ENCODE measurements at places on chromosomes 6 and 20. TPM values are rescaled to one million over a fixed set of nuclear protein-coding genes. Genes with fewer than 3 reads are reported as not detected.

The CFB gene
- 1.4 TPM for total RNA-seq

The SYNDIG1 gene
- total RNA-seq, result 5.0 TPM

The GMPR gene
- 2.4 TPM for total RNA-seq

DNA sequence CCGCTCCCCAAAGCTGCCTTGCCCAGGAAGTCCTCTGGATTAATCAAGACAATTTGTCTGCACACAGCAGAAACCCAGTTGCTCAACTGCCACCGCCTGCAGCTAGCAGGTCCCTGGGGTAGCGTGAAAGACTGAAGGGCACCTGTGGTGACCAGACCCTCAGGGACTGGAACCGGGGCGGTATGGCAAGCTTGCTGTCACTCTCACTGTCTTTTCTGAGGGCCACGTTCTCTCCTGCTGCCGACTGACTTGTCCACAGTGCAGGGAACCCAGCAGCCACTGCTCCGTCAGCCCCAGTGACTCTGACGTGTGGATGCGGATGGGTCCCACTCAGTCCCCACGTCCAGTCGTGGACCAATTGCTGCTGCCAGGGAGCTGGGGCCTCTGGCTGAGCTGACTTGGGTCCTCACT is 72.8 kb upstream of the PMEPA1 start:
- no peak for DNase-seq

DNA sequence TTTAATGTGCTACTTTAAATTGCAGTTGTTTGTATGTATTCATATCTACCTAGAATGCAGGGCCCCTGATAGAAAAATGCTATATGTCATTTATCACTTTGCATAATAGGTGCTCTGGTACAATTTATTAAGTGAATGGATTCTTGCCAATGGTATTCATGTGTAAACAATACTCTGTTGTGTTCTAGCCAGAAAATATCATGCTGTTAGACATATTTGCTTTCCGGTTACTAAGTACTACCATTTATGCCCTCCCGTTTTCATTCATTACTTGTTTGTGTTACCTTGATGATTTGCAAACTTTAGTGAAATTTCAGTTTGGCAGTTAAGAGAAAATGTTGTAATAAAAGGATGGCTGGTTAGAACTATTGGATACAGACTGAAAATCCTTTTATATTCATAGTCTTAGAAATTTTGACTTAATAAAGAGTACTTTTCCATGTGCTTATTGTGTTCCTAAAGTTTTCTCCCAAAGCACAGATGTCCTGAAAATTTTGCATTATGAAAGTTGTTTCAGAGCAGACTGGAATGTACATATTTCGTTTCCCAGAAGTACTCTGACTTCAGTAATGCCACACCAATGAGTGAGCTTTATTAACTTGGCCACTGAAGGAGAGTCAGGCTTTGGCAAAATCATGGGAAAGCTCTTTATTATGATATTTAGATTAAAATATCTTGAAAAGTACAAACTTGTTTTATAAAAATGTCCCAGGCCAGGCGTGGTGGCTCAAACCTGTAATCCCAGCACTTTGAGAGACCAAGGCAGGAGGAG is 31.5 kb downstream of the RPF2 start:
- DNase-seq, result no peak

DNA sequence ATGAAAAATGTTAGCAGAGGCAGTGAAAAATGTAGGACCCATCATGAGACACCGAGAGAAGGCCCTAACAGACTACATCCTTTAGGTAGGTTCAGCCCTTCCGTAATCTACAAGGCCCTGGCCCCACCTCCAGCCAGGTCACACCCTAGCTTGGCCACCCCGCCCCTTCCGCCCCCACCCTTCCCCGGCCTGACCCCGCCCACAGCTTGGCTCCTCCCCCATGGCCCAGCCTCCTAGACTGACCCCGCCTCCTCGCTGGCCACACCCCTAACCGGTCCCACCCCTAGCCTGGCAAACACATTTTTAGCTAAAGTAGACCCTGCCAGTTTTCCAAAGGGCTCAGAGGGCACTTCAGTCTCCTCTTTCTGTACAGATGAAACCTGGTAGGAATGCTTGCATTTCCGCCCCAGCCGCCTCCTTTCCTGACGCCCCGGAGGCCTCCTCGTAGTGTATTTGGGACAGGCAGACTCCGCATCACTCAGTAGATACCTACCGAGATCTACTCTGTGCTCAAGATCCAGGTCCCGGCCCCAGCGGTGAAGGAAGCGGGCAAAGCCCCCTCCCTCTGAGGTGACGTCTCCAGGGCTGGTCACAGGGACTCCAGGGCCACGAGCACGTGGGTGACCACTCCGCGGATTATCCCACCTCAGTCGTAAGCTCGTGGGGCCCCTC is 443.5 kb downstream of the PREX1 start:
- peak; percentile 87 for DNase-seq

- DNase-seq, result no peak
Observed at GRCh38 chr20:40785346-40785745, 96.3 kb upstream of the MAFB start.

Measured in WTC11 (cell line).